ENCODE measurements at places on chromosomes 16 and 17.

GRCh38 chr17:31916491-31917064 is 15.1 kb upstream of the UTP6 start:
- no peak for DNase-seq

GRCh38 chr17:43634591-43635125 is 27.1 kb downstream of the MEOX1 start:
- no peak for DNase-seq

DNA sequence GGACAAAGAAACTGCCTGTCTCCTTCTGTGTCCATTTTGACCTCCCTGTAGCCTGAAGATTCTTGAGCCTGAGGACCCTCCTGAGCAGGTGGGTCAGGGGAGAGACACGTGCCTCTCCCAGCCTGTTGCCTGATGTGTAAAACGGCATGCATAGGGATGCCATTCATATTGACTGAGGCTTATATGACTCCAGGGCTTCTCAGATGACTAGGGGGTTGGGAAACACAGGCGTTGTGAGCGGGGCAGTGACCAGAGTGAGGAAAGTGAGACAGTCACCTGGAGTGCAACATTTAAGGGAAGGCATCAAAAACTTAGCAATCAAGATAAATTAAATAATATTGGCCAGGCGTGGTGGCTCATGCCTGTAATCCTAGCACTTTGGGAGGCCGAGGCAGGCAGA is 5.1 kb upstream of the SLC16A5 start:
- no peak for DNase-seq

GRCh38 chr17:56897646-56898424 is 16.0 kb downstream of the TRIM25 start:
- DNase-seq, result no peak

DNA sequence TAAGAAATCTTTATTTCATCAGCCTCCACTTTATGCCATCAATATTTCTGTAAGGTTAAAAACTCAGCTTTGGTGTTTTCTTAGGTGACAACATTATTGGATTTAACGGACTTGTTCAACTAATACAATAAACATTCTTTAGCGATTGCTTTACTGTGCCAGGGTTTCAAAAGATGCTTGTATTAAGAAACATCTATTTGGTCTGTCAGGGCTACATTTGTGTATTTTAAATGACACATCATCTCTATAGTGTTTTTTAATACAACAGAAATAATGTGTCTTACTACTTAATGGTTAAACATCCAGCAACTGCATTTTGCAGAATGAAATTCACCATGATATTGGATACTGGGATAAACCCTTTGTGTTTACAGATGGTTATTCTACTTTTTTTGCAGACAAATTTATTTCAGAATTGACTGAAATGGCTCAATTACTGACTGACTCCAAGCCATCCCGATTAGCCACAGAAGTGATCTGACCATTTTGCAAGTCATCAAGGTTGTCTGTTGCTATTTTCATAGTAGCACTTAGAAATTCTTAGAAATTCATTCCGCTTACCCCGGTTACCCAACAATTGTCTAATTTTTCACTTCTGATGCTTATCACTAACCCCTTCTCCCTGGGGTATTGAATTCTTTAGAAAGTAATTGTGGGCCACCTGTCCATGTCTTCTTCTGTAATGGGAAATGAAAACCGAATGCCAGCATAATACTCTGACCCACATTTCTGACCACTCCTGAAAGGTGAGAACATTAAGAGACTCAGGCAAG is 63.7 kb downstream of the HS3ST3A1 start:
- DNase-seq, result no peak

DNA sequence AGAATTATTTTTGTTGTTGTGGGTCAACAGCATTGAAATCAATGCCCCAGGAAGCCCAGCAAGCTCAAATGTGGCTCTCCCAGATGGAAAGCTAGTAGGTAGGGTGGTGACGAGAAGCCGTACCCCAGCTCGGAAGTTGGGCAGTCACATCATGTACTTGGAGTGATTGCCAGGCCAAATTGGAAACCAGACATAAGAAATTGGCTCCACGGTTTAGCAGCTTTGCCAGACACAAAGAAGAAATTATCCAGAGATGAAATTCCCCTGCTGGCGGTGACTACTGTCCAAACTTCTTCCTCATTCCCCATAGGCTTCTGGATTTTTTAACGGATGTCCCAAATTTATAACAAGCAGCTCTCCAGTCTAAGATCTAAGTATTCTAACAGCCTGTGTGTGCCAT is 95.9 kb downstream of the OR1D5 start:
- DNase-seq, result no peak

DNA sequence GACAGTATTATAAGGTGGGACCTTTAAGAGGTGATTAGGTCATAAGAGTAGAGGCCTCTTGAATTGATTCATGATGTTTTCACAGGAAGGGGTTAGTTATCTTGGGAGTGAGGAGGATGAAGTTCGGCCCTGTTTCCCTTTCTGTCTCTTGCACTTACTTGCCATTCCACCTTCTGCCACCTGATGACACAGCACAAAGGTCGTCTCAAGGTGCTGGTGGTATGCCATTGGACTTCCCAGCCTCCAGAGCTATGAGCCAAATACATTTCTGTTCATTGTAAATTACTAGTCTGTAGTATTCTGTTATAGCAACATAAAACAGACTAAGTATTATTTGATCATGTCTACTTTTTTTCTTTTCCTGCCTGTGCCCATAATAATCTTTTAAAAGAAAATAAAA is 23.5 kb downstream of the CHD9 start:
- no peak for DNase-seq

DNA sequence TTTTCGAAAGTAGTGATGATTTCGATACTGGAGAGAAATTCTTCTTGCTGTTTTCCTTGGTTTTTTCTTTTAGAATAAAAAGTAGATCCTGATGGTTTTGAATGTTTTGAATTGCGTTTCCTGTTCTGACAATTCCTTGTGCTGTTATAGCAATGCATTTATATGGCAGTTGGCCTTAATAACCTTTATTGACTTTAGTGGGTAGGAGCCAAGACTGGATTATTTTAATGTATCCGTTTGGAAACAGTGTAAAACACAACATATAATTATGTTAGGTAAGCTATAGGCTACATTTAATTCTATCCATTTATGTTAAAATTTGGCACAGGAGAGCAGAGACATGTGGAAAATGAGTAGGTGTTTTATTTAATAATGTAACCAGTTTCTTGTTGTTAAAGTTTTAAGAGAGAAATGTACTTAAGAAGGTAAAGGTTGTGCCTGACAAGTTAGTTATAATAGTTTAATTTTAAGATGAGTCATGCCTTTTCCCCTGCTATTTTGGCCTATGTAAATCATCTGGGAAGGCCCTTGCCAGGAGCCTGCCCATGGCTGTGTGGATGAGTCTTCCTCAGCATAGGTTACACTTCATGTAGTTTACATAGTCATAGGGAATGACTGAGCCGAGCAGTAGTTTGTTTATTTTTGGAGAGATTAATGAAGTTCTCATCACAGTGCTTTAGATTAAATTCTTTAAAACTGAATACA is 189.9 kb downstream of the FTO start:
- DNase-seq, result peak; percentile 84

GRCh38 chr17:36935671-36936454 is 1.4 kb upstream of the LHX1 start:
- no peak for DNase-seq

DNA sequence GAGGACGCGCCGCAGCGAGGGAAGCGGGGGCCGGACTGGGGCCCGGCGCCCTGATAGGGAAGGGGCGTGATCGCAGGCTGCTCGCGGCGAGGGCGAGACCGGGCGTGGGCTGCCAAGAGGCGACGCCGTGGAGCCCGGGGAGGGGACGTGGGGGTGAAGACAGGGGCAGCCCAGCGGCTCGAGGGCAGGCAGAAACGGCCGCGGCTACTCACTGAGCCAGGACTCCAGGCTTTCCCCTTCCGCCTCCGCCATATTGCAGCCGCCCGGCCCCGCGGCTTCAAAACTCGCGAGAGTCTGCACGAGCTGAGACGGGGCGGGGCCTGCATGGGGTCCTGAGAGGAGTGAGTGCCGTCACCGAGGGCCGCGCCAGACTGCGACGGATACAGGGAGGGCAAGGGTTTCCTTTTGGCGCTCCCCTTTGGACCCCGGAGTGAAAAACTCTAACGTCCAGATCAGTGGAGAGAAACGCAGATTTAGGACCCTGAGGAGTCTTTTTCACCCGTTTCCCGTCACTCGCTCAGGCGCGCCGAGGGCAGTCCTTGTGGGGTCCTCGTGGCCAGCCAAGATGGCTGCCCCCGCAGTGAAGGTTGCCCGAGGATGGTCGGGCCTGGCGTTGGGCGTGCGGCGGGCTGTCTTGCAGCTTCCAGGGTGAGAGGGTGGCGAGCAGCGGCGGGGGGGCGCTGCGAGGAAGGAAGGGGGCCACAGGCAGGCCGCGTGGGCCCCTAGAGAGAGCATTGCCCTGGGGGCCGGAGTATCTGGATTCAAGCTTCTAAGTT is at the start of the genes GGA3 and MRPS7:
Gene GGA3 (minus strand): TSS at position 271 of the 776 bp plus-strand sequence. CDS start 19 bp downstream, at position 252.
Gene MRPS7 (plus strand): TSS at position 544 of the 776 bp plus-strand sequence. CDS start 22 bp downstream, at position 566.
- DNase-seq, result peak; percentile 93

- DNase-seq, result no peak
Observed at GRCh38 chr16:8849411-8850011, 19.3 kb downstream of the CARHSP1 start.

DNA sequence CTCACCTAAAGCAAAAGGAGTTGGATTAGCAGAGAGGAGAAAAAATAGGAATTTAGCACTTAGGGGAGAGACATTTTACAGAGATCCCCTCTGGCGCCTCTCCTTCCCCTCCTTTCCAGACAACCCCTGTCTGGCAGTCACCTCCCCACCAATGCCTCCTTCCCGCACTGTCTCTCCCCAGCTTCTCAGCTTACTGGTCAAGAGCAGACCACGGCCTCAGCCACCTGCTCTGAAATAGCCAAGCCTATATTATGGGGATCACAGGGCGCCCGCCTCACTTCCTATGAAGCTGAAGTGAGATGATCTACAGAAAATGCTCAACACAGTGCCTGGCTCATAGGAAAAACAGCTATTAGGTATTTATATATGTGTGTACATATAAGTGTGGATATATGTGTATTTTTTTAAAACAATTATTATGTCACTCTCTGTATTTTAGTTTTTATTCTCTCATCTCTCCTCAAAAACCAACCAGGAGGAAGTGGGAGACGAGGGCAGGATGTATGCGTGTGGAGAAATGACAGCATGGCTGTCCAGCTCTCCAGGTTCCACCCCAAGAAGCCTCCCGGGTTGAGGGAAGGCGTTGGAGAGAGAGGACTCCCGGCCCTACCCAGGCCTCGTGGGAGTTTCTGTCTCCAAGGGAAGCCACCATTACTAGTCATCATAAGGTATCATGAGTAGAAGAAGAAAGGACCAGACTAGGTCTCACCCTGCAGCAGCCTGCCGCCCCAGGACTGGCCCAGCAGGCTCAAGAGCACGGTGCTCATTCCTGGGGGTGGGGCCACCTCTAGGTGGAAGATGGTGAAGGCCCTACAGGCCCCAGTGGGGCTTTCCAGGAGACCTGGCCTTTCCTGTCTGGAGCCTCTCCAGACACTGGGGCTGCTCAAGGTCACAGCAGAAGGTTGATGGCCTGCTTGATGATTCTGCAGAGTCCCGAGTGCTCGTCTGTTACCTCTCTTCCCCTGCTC is 27.2 kb downstream of the MAP3K14 start:
- no peak for DNase-seq

GRCh38 chr16:81487301-81487720 is 42.7 kb downstream of the CMIP start:
- no peak for DNase-seq

DNA sequence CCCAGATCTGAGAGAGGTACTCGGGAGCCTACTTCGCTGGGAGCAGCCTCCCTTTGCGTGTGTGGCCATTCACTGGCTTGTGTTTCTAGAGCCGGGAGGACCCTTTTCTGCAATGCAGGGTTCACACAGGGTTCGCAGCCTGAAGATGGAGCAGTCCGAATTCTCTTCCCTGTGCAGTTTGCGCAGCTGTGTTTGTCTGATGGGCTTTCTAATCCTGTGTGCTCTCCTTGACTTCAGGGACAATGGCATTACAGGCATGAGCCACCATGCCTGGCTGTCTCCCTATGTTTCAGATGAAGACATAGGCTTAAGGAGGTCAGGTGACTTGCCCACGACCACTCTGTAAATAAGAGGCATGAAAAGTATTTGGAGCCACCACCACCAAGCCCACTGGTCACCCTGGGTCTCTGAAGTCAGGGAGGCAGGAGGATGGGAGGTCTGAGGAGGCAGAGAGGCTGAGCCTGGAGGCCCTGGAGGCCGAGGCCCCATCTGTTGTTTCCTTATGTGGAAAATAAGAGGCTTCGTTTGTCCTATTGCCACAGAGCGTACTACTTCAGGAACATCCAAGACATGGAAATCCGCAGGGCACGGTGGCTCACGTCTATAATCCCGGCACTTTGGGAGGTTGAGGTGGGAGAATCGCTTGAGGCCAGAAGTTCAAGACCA is 5.0 kb upstream of the STH start:
- DNase-seq, result no peak

- DNase-seq, result peak; percentile 83
Observed at GRCh38 chr17:40358323-40359038, 6.1 kb downstream of the GJD3 start.

- DNase-seq, result peak; percentile 24
Observed at GRCh38 chr17:50687200-50688066, 20.3 kb downstream of the ANKRD40 start.

DNA sequence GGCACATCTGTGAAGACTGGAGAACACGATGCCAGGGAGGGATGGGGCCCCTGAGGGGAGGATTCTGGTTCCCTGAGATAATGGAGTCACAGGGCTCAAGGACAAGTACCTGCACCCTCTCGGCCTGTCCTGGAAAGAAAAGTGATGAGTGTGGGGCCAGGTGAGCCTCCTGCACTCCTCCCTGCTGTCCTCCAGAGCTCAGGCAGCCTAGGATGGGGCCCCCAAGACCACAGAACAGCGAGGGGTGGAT is 101.3 kb upstream of the TNRC6C start:
- DNase-seq, result no peak

GRCh38 chr17:40158438-40159013 is 18.2 kb downstream of the CASC3 start:
- DNase-seq, result no peak

GRCh38 chr16:83215406-83216001 is 588.7 kb downstream of the CDH13 start:
- peak; percentile 43 for DNase-seq

- no peak for DNase-seq
Observed at GRCh38 chr16:24007391-24007790, 171.6 kb downstream of the PRKCB start.

- no peak for DNase-seq
Observed at GRCh38 chr16:11134722-11135463, 121.1 kb downstream of the SOCS1 start.

All from EH (cell line).